Stimulated activated CD8-positive, alpha-beta memory T cell treated with anti-CD3 and anti-CD28 coated beads, Interleukin-7, amount 100 ng/mL, for 1 hour (primary cell): ENCODE measurements at places on chromosomes 1 and 21.

- DNase-seq, result no peak
These were observed 133.0 kb upstream of the SPAG17 start for GRCh38 chr1:118317842-118318614.

DNA sequence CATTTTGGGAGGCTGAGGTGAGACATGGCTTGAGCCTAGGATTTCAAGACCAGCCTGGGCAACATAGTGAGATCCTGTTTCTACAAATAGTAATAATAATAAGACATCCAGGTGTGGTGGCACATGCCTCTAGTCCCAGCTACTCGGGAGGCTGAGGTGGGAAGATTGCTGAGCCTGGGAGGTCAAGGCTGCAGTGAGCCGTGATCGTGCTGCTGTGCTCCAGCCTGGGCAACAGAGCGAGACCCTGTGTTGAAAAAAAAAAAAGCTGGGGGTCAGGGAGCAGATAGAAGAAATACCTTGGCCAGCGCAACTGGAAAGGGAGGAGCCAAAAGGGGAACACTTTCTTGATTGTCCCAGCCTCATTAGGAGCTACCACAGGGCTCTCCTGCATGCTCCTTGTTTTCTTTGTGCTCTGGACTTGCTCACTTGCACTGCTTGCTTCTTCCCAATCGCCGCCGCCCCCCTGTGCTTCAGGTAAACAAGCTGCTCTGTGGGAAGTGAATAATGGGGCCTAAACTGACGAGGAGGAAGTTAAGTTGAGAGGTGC lies 31.1 kb downstream of the PBX1 start:
- DNase-seq, result no peak

DNA sequence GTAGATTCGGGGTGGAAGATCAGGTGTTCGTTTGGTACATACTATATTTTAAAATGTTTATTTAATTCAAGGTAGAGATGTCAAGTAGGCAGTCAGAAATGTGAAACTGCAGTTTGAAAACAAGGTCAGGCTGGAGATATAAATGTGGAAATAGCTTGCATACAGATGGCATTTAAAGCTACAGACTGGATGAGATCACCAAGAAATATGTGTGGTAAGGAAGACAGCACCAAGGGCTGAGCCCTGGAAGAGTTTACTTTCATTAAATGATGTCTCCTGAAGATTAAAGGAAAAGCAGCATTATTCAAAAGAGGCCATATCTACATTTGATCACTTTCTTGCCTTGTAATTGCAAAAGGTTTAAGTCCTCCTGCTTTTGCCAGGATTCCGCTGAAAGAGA lies 271.3 kb downstream of the PTBP2 start:
- DNase-seq, result no peak

GRCh38 chr21:39263372-39263771 lies 50.1 kb downstream of the BRWD1 start:
- no peak for DNase-seq

DNA sequence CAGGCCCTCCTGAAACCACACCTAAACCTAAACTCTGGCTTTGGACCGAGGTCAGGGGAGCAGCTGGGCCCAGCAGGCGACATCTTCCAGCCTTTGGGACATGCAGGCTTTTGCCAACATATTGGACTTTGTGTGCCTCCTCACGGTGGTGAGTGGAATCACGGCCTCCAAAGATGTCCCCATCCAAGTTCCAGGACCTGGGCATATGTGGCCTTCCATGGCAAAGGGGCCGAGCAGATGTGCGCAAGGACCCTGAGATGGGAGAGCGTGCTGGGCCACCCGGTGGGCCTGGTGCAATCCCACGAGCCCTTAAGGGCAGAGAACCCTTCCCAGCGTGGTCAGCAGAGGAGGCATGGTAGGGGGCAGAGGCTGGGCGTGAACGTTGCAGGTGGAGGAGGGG lies 160.8 kb upstream of the C1orf174 start:
- no peak for DNase-seq

GRCh38 chr1:172478485-172478884 lies 34.6 kb upstream of the PIGC start:
- DNase-seq, result no peak

DNA sequence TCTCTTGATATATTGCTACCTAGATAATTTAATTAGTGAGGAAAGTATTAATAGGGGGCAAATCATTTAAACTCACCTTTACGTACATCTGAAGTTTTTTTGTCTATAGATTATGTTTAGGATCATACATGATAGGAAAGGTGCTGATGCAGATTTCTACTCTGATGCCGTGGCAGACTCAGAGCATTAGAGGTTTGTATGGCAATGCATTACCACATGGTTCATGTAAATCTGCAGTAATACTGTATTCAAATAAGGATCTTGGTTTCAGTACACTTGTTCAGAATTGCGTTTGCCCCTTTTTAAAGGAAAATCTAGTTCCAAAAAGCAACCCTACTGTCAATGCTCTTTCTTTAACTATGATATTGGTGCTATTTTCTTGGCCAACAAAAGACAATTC lies 288.3 kb downstream of the PTPRC start:
- no peak for DNase-seq

- no peak for DNase-seq
These were observed 68.6 kb upstream of the POU3F1 start for GRCh38 chr1:38115226-38115625.

DNA sequence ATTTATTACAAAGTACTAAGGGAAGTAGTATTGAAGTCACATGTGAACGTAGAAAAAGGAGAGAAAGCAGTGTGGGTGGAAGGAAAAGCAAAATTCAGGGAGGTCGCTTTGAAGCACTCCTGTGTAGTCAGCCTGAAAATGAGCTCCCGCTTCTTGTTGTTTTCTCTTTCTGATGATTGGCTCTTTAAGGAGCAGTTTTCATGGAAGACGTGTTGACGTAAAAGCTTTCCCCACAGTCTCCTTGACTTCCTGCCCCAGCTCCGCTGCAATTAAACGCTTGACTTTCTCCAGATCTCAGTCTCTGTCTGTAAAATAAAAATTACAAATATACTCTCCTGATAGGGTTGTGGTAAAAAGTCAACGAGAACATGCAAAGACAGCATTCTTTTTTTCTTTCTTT lies 661.5 kb upstream of the ZP4 start:
- no peak for DNase-seq

DNA sequence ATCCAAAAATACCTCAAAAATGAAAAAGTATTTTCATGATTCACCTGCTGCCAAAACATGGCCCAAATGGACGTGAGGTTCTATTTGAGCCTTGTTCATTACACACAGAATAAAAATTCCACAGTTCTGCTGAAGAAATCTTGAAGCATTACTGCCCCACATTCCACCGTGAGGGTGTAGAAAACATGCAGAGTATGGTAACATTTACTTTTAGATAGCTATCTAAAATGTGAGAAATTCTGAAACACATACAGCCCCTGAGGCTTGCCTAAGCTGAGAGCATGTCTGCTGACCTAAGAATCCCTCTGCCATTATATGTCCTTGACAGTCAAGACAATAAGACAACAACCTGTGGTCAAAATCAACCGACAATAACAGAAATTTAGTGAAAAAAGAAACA lies 186.5 kb downstream of the DSCAM start:
- DNase-seq, result no peak

GRCh38 chr1:38677311-38677710 lies 182.3 kb downstream of the RRAGC start:
- DNase-seq, result no peak

- DNase-seq, result no peak
These were observed 324.9 kb downstream of the HHIPL2 start for GRCh38 chr1:222223010-222223409.

GRCh38 chr1:170791941-170792340 lies 128.0 kb downstream of the PRRX1 start:
- DNase-seq, result no peak

DNA sequence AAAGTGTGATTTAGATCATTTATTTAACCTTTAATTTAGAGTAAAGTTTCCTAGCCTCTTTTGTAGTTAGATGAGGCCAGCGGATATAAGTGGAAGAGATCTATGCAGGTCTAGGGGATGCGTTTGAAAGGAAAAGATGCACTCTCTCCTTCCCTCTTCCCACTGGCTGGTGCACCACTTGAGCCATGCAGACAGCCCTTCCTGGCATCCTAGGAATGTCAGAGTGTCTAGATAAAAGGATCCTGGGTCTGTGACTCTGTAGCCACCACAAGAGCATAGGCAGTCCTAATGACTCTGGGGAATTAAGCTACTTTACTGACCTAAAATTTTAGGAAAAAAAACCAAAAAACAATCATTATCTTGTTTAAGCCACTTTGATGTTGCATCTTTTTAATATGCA lies 16.0 kb upstream of the STUM start:
- no peak for DNase-seq

- DNase-seq, result no peak
These were observed 6.1 kb downstream of the SRM start for GRCh38 chr1:11053758-11054137.

DNA sequence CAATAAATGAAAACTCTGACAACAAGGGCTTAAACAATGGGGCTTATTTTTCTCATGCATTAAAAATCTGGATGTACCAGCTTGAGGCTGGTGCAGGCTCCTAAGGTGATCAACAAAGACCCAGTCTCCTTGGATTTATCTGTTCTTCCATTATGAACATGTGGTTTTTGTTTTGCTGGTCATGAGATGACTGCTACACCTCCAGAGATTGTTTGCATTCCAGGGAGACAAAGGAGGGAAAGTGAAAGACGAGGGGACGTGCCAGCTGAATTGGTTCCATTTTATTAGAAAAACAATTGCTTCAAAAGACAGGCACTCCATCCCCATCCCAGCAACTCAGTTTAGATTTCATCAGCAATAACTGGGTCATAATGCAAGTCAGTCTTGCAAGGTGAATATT lies 90.9 kb upstream of the KCNK1 start:
- no peak for DNase-seq

GRCh38 chr1:72851597-72851996 lies 569.3 kb upstream of the NEGR1 start:
- no peak for DNase-seq

GRCh38 chr1:87706203-87706602 lies 377.5 kb downstream of the LMO4 start:
- no peak for DNase-seq

- no peak for DNase-seq
These were observed 252.0 kb downstream of the RHOU start for GRCh38 chr1:228987286-228987685.
